ENCODE measurements at places on chromosomes 5 and 9.

GRCh38 chr5:41115281-41115680, 44.1 kb upstream of the MROH2B start:
- no peak for DNase-seq

DNA sequence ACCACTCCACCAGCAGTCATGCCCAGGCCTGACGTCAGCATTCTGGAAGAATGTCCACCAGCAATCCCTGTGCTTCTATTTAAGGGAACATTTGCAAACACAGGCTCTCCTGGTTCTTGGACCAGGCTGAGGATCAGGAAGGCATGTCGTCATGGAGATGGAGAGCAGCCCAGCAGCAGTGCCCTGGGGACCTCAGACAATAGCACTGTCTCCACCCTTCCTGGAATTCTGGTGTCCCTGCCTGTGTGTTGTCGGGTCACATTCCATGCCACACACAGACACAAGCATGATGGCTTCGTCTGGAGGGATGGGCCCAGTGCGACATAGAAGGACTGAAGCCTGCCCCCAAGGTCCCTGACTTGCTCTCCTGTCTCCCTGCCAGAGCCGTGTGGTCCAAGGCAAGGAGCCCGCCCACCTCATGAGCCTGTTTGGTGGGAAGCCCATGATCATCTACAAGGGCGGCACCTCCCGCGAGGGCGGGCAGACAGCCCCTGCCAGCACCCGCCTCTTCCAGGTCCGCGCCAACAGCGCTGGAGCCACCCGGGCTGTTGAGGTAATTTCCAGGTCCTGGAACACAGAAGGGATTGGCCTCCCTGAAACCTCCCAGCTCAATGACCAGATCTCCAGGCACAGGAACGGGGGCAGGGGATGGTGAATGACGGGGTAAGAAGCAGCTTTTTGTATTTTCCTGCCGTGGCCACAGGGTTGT, 43.8 kb downstream of the STOM start:
- no peak for DNase-seq

GRCh38 chr9:93093127-93093876, 2.7 kb upstream of the CARD19 start:
- no peak for DNase-seq

GRCh38 chr5:73565139-73565968, at the start of the genes ANKRA2 and UTP15:
TSS of gene ANKRA2 (minus strand) at chr5:73565639. CDS start at chr5:73562881, 2,758 bp downstream.
TSS of gene UTP15 (plus strand) at chr5:73565743. CDS start at chr5:73567345, 1,602 bp downstream.
- peak; percentile 100 for DNase-seq

DNA sequence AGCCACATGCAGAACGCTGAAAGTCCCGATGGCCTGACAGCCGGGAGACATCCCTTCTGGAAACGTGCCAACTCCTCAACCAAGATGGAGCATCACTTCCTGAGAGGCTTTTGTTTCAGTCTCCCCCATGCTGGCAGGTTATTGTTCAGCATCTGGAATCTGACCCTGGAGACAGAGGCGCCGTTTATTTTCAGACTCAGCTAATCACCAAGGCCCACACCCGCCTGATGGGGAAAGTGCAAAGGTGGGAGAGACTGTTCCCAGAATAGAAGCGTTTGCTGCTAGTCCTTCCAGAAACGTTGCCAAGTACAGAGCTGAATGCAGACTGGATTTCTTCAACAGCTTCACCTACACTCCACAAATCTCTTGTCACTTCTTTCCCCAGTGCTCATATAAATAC, 41.8 kb upstream of the S1PR3 start:
- no peak for DNase-seq

DNA sequence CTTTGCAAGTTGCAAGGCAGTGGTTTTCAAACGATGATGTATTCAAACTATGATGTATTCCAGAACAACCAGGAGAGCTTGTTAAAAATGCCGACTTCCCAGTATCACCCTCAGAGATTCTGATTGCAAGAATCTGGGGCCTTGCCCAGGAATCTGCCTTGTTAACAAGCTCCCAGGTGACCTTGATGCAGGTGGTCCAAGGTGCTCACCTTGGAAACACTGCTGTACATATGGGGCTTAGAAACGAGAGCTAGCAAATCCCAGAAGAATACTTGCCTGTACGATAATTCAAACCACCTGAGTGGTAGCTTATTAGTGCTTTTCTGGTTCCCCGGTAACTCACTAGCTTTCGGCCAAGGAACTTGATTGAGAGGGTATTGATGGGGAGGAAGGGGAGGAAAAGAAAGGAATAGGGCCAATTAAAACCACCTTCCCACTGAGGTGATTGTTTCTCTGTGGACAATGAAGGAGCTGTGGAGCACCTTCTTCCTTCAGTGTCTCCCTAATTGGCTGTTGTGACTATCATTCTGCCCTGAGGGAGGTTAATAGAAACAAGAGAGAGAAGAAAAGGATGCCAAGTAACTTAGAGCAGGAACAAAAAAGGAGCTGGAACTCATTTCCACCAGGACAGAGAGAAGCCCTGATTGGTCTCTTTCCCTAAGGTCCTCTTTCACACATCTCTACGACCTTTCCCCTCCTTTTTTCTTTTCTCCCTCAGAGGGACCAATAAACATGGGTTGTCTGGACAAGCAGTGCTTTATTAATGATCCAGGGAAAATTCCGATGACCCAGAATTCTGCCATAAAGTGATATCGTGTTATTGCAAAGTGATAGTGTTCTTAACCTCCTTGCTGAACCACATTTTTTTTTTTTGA, 218.8 kb downstream of the TMEM167A start:
- DNase-seq = no peak

DNA sequence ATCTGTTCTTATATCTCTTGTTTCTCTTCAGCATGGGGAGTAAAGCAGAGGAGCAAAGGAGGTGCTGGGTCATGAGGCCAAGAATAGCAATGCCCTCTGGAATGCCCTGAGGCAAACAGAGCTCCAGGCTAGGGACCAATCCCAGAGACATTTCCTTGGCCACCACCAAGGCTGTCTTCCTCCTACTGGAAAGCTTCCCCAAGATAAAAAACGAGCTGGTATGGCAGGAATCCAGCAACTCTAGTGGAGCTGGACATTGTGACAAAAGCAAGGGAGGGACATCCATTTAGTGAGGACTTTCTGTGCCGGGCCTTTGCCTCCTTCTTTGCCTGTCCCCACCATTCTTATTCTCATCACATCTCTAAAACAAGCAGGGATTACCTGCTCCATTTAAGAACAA, 161.6 kb downstream of the ASTN2 start:
- DNase-seq = no peak

DNA sequence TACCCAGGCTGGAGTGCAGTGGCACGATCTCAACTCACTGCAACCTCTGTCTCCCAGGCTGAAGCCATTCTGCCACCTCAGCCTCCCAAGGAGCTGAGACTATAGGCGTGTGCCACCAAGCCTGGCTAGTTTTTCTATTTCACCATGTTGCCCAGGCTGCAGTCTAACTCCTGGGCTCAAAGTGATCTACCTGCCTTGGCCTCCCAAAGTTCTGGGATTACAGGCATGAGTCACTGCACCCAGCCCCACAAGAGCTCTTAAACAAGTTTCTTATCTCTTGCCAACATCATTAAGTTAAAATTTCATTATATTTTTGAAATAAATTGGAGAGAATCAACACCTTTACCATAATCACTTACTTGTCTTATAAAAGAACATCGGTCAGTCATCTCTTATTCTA, 280.3 kb downstream of the ARHGEF28 start:
- DNase-seq = no peak

GRCh38 chr5:122649080-122649479, 125.8 kb upstream of the SNX2 start:
- no peak for DNase-seq

DNA sequence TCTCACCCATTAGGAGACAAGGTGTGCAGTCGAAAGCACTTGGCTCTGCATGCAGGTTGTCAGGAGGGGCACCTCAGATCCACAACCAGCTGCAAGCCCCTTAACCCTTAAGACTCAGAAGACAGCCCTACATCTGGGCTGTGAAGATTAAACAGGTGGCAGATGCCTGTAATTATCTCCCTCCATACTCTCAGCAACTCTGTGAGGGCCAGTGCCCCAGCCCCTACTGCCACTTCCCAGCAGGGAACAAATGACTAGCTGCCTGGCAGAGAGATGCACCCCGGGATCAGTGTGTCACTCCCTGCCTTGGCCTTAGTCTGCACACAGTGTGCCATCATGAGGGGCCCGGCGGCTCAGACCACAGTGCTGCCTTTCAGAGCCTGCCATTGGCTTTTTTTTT, 42.0 kb downstream of the CRB2 start:
- DNase-seq = no peak

GRCh38 chr9:129327552-129328328, 149.7 kb upstream of the IER5L start:
- no peak for DNase-seq

DNA sequence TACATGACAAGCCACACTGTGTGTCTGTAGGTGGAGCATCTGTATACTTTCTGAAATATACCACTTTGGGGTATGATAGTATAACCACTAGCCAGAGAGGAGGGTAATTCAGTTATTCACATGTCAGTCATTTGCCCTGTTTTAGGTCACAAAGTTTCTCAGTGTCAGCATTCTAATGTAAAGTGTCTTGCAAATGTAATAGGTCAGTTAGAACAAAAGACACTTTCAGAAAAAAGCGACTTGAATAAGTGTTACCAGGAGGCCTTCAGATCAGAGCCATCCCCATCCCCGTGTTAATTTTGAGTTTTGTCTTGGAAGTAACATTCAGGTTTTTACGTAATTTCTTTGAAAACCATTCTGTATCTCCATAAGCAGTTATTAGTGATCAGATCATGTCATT, 33.7 kb downstream of the TTC1 start:
- no peak for DNase-seq

- DNase-seq = no peak
These were observed 77.4 kb upstream of the DMRT1 start for GRCh38 chr9:764105-764524.

GRCh38 chr9:96022445-96023051, 147.1 kb downstream of the ERCC6L2 start:
- DNase-seq = no peak

DNA sequence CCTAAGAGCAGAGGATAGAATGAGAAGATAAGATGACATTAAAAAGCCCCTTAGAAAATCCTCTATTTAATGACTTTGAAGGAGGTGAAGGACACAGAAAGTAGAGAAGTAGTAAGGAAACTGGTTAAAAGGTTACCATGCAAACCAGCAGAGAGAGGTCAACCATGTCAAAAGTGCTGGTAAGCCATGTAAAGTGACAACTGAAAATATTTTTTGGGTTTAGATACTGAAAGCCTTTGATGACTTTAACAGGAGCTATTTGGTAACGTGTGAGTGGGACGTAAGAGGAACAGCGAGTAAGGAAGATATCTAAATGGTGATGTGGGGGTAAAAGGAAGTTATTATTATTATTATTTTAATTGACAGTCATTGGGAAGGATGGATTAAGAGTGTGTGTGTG, 56.9 kb downstream of the MACIR start:
- no peak for DNase-seq

GRCh38 chr9:14433351-14434157, 119.6 kb upstream of the NFIB start:
- DNase-seq = no peak

DNA sequence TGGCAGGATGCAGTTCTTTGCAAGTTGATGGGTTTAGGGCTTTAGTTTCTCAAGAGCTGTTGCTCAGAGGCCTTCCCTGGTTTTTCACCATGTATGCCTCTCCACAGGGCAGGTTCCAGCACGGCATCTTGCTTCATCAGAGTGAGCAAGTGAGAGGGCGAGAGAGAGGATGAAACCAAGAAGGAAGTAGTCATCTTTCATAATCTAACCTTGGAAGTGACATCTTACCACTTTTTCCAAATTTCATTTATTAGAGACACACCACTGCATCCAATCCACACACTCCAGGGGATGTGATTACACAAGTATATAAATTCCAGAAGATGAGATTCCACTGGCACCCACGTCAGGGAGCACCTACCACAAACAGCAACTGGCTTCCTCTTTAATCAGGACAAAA, 294.4 kb downstream of the MARCHF11 start:
- DNase-seq = no peak

DNA sequence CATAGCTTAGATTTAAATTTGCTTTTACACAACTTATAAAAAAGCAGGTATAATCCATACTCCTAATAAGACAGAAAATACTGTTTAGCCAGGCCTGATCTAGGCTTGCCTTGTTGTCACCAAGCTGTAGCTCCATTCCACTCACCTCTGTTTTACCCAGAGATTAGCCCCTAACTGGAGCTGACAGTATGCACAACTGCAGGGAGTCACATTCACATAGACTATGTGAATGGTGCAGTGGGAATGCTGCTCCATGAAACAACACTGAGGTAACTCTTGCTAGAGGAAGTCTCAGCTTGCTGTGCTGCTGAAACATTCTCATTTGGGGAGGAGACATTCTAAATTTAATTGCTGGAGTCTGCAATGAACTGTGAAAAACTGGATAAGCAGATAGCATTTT, 209.1 kb downstream of the TMEM232 start:
- no peak for DNase-seq

DNA sequence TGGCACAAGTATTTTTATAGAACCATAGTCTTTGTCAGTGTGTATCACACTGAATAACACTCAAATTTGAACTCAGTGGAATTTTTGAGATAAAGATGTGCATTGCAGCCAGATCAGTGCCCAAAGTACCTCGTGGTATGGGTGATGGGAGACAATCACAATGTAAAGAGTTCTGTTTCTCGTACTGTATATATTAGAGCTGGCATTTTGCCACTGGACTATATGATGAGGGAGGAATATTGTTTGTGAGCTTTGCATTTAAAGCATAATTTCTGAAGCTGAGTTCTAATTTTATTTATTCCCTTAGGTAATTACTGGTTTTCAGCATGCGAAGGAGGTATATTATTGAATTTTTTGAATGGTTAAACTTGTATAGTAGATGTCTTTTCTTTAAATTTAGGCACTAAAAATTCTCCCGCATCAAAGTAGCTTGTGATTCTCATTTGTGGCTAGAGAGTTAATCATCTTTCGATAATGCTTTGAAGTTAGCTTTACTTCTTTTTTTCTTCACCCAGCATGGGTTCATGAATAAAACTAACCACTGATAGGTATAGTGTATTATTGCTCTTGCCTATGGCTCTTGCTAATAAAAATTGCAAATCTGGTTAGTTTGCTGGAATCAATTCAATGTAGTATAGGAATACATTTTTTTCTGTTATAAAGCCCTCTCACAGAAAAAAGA, 43.1 kb downstream of the PAM start:
- DNase-seq = no peak

DNA sequence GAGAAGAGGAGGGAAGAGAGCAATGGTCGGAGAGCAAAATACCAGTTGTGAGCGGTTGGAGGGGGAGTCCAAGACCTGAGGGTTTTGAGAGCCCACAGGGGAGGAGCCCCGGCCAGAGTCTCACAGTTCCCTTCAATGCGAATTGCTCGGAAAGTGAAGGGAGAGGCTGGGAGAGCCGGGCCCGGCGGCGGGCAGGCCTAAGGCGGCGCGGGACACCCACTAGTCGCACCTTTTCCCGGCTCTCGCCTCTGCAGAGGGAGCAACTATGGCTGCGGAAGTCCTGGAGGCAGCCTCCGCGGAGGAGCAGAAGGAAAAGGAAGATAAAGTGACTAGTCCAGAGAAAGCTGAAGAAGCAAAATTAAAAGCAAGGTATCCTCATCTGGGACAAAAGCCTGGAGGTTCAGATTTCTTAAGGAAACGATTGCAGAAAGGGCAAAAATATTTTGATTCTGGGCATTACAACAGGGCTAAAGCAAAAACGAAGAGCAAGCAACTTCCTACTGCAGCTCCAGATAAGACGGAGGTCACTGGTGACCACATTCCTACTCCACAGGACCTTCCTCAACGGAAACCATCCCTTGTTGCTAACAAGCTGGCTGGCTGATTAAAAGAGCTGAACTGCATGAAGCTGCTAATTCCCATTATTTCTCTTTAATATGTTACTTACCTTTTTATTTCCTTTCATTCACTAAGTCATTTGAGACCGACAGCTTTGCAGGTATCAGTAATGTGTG, 6.5 kb upstream of the BTNL3 start:
- no peak for DNase-seq
